ENCODE measurements at places on chromosomes 4 and X. TPM values are rescaled to one million over a fixed set of nuclear protein-coding genes. Genes with fewer than 3 reads are reported as not detected.

Gene PGK1
- 206 TPM for total RNA-seq

Gene CFAP47
- total RNA-seq = not detected

Gene MID1IP1
- 127 TPM for total RNA-seq

Gene NALF2
- not detected for total RNA-seq

DNA sequence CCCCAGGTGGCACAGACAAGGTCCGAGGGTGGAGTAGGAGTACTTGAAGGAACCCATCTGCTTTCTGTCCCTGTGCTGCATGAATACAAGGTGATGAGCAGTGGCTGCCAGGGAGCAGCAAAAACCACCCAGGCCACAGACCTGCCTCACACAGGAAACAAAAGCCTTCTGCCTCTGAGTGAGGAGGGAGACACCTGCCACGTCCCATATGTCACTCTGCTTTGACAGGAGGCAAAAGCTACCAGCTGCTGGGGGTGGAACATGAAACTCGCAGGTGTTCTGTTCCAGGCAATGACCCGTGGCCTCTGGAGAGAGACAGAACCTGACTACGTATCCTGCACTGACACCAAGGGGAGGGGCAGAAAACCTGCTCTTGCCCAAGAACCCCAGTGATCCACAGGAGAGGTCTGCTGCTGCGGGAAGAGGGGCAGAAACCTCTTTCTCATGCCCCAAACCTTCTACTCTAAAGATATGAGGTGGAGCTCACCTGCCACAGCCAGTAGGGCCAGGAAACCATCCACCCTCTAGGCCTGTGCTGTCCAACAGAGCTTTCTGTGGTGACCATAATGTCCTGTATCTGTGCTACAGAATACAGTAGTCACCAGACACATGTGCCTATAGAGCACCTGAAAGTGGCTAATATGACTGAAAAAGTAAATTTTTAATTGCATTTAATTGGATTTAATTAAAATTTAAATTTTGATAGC, 172.9 kb downstream of the PRDM5 start:
- H3K4me1 ChIP-seq = no peaks in the 10 kb centered on the region
- no peaks in the 10 kb centered on the region for H3K36me3 ChIP-seq
- H3K27me3 ChIP-seq = no peaks in the 10 kb centered on the region
- no peak for DNase-seq
